ENCODE measurements at places on chromosomes 3 and 15. TPM values are rescaled to one million over a fixed set of nuclear protein-coding genes. Genes with fewer than 3 reads are reported as not detected.
A peak's percentile ranks its signal among the peaks of the same experiment; 100 is the strongest.

DNA sequence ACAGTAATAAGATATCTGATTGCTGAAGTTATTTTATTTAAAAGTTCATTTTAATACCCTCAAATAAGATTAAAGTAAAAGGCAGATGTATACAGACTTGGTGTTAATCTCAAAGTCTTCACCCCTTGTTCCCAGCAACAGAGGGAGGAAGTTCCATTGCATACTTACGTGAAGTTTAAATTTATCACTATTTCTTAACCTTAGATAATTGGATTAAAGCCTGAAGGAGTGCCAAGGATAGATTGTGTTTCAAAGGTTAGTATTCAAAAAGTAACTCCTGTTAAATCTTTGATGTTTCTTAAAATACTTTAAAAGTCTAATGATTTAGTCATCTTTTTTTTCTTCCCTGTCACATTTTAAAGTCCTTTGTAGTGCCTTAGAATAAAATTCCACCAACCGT lies 39.3 kb downstream of the ATP1B3 start:
- no peak for DNase-seq

GRCh38 chr3:112974894-112975293 lies at the start of gene CD200R1:
Gene CD200R1, minus strand, starts transcription at chr3:112975103. Its CDS starts 246 bp downstream, at chr3:112974857.
- DNase-seq = peak; percentile 38

GPR176 gene
- total RNA-seq = not detected

GRCh38 chr15:52276256-52276770 lies 19.3 kb downstream of the MYO5C start:
- no peak for DNase-seq

DNA sequence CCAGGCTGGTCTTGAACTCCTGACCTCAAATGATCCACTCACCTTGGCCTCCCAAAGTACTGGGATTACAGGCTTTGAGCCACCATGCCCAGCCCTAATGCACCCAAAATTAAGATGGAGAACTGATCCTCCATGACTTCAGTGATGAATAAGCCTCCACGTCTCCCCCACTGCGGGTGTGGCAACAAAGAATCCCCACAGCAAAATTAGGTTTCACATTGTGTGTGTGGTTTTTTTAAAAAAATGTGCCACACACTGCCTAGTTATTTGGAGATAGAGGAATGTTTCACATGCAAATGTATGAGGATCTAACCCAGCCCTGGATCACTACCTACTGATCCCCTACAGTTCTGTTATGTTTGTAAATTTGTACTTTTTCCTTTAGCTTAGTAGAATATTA lies 17.3 kb downstream of the HDAC11 start:
- DNase-seq = no peak

GRCh38 chr3:152235709-152236298 lies 32.9 kb upstream of the MBNL1 start:
- no peak for DNase-seq

Measured in naive thymus-derived CD8-positive, alpha-beta T cell (primary cell).